Dermis lymphatic vessel endothelial cell (primary cell): ENCODE measurements at places on chromosomes 16 and 17. TPM values are rescaled to one million over a fixed set of nuclear protein-coding genes. Genes with fewer than 3 reads are reported as not detected.

The KCNJ2 gene
- total RNA-seq: 0.34 and 0.43 TPM in 2 replicates

The OR4D1 gene
- total RNA-seq: not detected in 2 replicates

The KCNG4 gene
- total RNA-seq: not detected in 2 replicates

The SYT17 gene
- 1.3 and 2.0 TPM in 2 replicates for total RNA-seq

The BLTP2 gene
- total RNA-seq: 129 and 154 TPM in 2 replicates
